ENCODE measurements at places on chromosomes 6 and 20.
A peak's percentile ranks its signal among the peaks of the same experiment; 100 is the strongest.

DNA sequence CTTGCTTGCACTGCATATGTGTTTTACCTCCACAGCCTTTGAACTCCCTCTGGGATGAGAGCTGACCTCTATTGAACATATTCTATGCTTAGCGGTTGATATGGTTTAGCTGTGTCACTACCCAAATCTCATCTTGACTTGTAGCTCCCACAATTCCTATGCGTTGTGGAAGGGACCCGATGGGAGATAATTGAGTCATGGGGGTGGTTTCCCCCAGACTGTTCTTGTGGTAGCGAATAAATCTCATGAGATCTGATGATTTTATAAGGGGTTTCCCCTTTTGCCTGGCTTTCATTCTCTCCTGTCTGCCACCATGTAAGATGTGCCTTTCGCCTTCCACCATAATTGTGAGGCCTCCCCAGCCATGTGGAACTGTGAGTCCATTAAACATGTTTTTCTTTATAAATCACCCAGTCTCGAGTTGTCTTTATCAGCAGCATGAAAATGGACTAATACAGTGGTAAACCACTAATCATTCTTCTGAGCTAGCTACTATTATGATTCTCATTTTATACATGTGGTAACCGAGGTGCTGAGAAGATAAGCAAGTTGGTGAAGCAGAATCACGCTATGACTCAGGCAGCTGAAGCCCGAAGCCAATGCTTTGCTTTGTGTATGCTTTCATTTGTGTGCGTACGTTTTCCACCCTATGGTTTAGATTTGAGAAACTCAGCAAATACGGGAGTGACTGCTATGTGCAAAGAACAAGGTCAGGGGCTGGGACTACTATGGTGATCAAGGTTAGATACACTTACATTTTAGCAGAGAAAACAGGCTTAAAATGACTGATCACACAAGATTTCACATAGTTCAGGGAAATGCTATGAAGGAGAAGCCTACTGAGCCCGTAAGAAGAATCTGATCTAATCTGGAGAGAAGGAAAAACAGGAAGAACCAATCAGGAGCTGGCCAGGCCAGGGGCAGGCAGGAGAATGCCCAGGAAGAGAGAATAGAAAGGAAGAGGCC, 363.5 kb downstream of the ESR1 start:
- peak overlapping the region; percentile 75 for H3K27ac ChIP-seq
- peaks cover 16% of the 10 kb centered on the region for H3K4me1 ChIP-seq
- H3K4me3 ChIP-seq, result no peak overlapping the region
- H3K27me3 ChIP-seq, result no peaks in the 10 kb centered on the region

- no peak overlapping the region for H3K27ac ChIP-seq
- H3K27me3 ChIP-seq, result no peaks in the 10 kb centered on the region
- H3K4me1 ChIP-seq, result no peaks in the 10 kb centered on the region
- H3K36me3 ChIP-seq, result no peaks in the 10 kb centered on the region
These were observed 199.8 kb downstream of the NFATC2 start for GRCh38 chr20:51342510-51343236.

DNA sequence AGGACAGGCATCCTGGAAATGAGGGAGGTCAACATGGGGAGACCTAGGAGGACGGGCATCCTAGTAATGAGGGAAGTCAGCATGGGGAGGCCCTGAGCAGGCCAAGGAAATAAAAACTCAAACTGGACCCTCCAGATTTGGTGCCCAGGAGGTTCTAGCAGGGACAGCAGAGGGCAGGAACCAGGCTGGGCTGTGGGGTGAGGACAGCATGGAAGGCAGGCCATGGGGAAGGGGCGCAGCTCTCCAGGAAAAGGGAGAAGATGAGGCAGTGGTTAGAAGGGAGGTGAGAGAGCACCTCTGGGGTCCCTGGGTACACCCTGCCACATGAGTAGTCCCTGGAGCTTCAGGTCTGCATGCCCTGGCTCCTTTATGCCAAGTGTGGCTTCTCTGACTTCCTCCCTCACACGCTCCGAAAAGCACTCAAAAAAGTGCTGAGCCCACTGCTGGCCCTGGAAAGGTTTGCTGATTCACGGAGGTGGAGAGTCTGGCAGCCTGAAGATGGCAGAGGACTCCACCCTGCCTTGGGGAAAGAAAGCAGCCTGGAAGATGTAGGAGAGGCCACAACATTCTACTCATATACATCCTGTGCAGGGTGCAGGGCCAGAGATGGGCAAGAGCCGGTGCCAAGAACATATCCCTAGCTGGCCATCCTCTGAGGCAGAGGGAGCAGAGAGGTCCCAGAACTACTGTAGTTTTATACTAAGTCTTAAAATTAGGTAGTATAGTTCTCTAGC, 154.9 kb downstream of the MRPL14 start:
- DNase-seq, result no peak
- H3K27ac ChIP-seq, result peak overlapping the region; percentile 7
- H3K4me1 ChIP-seq, result no peaks in the 10 kb centered on the region
- H3K27me3 ChIP-seq, result no peaks in the 10 kb centered on the region

- H3K4me3 ChIP-seq, result no peak overlapping the region
- H3K4me1 ChIP-seq, result no peaks in the 10 kb centered on the region
- H3K36me3 ChIP-seq, result no peaks in the 10 kb centered on the region
- no peak for DNase-seq
- H3K27me3 ChIP-seq, result no peaks in the 10 kb centered on the region
- no peak overlapping the region for H3K27ac ChIP-seq
These were observed 26.2 kb upstream of the SLC35F1 start for GRCh38 chr6:117880824-117881223.

GRCh38 chr6:68134796-68135195, 500.3 kb upstream of the ADGRB3 start:
- H3K36me3 ChIP-seq, result no peaks in the 10 kb centered on the region
- H3K27ac ChIP-seq, result no peak overlapping the region
- DNase-seq, result no peak
- H3K27me3 ChIP-seq, result no peaks in the 10 kb centered on the region
- H3K4me3 ChIP-seq, result no peak overlapping the region
- no peaks in the 10 kb centered on the region for H3K4me1 ChIP-seq

Measured in adrenal gland (tissue), 19 donors.